Astrocyte of the spinal cord (primary cell): ENCODE measurements at places on chromosomes 5 and 9.
A peak's percentile ranks its signal among the peaks of the same experiment; 100 is the strongest.

GRCh38 chr9:107940616-107941595 lies 451.3 kb upstream of the KLF4 start:
- no peak for DNase-seq

GRCh38 chr5:101878190-101878589 lies 417.9 kb downstream of the SLCO4C1 start:
- DNase-seq = no peak

- DNase-seq = no peak
These were observed 7.7 kb downstream of the TNFSF15 start for GRCh38 chr9:114798101-114798500.

GRCh38 chr9:738209-738915 lies 103.1 kb upstream of the DMRT1 start:
- peak; percentile 96 for DNase-seq

DNA sequence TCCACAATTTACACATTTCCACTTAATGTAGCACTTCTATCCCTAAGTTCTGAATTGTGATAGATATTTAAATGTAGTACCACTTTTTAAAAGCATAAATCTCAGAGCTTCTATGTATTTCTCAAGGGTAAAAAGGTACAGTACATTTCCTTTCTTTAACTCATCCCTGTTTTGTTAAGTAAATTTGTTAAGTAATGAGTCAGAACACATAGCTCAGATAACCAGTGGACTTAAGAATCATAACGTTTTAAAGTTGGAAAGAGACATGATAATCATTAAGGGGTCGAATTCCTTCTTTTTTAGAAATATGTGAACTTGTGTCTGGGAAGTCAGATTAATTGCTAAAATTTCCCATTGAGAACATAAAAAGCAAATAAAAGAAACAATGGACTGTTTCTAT lies 810.2 kb upstream of the NUDT12 start:
- DNase-seq = no peak

GRCh38 chr5:163360656-163361055 lies 76.7 kb upstream of the CCNG1 start:
- no peak for DNase-seq

DNA sequence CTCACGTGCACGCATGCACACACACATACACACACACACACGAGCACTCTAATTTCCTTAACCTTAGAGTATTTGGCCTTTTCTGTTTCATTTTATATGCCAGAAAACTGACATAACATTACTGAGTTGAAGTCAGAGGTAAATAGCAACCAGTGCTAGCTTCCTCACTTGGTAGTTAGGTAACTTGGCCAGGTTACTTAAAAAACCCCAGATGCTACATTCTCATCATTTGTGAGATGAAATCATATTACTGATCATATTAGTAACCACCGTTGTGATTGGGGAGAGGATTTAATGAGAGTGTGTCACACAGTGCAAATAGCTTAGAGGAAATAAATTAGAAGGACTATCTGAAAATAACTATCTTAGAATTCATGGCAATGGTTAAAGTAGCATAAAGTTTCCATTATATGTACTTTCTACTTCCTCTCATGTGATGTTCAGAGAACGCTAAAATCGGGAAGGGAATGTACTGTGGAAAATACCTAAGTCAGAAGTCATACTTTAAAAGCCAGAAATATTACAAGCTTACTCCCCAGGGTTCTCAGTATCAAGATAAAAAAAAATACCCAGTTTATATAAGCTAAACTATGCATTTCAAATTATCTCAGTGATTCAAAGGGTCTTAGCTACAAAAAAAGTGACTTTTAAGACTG lies 120.5 kb downstream of the TUSC1 start:
- DNase-seq = no peak

DNA sequence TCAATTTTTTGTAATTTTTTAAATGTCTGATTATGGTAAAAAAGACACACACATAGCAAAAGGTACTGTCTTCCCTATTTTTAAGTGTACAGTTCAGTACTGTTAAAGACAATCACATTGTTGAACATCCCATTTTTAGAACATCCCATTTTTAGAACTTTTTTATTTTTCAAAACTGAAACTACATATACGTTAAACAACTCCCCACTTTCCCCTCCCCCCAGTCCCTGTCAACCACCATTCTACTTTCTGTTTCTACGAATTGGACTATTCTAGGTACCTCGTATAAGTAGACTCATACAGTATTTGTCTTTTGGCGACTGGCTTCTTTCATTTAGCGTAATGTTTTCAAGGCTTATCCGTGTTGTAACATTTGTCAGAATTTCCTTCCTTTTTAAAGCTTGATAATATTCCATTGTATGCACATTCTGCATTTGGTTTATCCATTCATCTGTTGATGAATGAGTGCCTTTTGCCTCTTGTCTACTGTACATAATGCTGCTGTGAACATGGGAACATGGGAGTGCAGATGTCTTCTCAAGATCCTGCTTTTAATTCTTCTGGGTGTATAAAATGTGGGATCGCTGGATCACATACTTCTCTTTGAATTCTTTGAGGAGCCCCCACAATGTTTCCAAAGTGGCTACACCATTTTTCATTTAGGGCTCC lies 154.0 kb downstream of the PIK3R1 start:
- no peak for DNase-seq

DNA sequence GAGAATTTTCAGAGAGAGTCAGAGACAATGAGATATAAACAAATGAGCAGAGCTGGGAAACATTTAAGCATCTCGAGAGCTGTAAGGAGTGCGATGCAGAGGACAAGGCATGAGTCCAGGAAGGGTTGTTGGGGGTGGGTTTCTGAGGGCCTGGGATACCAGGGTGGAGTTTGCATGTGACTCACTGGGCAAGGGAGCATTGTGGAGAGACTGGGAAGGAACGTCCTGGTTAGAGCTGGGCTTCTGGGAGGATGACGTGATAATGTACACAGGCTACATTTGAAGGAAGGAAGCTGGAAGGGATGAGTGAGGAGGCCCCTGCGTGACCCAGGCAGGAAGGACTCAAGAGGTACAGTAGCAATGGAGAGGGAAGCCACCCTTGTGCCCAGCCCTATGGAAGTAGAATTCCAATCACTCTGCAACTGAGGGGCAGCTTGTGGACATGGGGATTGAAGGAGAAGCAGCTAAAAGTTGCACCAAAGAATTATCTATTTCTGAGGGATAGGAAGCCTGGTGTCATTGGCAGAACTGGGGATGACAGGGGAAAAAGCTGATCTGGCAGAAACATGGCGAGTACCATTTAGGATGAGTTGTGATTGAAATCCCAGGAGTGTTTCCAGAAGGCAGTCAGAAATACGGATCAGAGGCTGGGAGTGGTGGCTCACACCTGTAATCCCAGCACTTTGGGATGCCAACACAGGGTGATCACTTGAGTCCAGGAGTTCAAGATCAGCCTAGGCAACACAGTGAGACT lies 59.3 kb upstream of the AFAP1L1 start:
- DNase-seq = peak; percentile 99

DNA sequence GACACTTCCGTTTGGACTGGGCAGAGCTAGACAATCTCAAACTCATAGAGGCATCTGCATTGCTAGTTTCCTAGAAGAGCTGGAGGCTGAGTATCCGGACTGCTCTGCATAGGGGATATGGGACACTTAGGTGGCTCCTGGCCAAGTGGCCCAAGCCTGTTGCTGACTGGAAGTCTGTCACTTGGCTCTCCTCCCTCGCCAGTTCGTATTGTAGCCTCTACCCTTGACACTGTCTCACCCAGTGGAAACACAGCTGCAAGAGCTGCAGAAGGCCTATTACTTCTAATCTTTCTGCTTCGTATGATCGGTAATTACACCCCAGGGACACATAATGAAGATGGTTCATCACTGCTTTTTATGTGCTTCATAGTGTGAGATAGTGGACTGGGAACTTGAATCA lies 34.7 kb downstream of the ITGA1 start:
- no peak for DNase-seq
